Camera-type eye (tissue), 1 donor: ENCODE measurements at places on chromosomes 2 and 18. TPM values are rescaled to one million over a fixed set of nuclear protein-coding genes. Genes with fewer than 3 reads are reported as not detected.

The CRYGD gene
- 823 TPM for total RNA-seq

The SLC5A7 gene
- 1.1 TPM for total RNA-seq

The NCKAP5 gene
- total RNA-seq = 58.8 TPM

The VWA3B gene
- not detected for total RNA-seq

The MATN3 gene
- 0.93 TPM for total RNA-seq

The SCN3A gene
- total RNA-seq = 40.8 TPM

The SKOR2 gene
- total RNA-seq = 1.2 TPM

The CTAGE1 gene
- total RNA-seq = not detected

The IL36RN gene
- 0.22 TPM for total RNA-seq

The KHK gene
- total RNA-seq = 2.5 TPM

The SLC8A1 gene
- 138 TPM for total RNA-seq

The SRSF7 gene
- 159 TPM for total RNA-seq

The ZSWIM2 gene
- total RNA-seq = not detected
